ENCODE measurements at places on chromosomes 16 and 17.

- peak; percentile 77 for DNase-seq
These were observed 23.2 kb upstream of the NTN1 start for GRCh38 chr17:8997994-8998628.

- no peak for DNase-seq
These were observed 1.1 kb upstream of the RAPGEFL1 start for GRCh38 chr17:40175928-40176753.

- DNase-seq: no peak
These were observed 22.6 kb downstream of the TBC1D16 start for GRCh38 chr17:80012765-80013741.

DNA sequence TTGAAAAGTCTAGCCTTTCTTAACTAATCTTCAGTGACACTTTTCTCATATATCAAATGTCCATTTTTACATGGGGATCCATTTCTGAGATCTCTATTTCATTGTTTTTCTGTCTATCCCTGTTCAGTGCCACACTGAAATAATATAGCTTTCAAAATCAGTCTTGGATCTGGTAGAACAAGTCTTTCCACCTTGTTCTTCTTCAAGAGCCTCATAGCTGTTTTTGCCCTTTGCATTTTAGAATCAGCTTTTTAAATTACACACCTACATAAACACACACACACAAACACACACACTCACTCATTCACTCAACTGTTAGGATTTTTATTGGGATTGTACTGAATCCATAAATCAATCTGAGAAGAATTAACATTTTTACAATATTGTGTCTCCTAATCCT, 19.2 kb downstream of the GSDMB start:
- DNase-seq: no peak

DNA sequence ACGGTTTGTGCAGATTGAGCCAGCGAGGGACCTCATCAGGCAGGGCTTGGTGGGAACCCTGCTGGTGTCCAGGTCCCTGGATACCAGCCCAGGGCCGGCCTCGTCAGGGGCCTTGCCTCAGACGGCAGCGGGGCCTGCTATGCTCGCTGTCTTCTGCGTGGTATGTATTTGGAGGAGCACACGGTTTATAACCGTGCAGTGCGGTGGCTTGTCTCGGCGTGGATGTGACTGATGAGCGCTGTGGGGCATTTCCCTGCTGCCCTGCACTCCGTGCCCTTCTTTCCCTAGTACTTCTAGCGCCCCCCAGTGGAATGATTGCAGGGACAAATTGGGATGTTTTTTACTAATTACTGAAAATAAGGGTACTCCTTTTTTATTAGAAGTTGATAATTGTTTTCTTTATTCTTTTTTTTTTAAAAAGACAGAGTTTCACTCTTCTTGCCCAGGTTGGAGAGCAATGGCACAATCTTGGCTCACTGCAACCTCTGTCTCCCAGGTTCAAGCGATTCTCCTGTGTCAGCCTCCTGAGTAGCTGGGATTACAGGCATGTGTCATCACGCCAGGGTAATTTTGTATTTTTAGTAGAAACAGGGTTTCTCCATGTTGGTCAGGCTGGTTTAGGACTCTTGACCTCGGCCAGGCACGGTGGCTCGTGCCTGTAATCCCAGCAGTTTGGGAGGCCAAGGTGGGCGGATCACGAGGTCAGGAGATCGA, 15.3 kb downstream of the TBCD start:
- DNase-seq: peak; percentile 30

DNA sequence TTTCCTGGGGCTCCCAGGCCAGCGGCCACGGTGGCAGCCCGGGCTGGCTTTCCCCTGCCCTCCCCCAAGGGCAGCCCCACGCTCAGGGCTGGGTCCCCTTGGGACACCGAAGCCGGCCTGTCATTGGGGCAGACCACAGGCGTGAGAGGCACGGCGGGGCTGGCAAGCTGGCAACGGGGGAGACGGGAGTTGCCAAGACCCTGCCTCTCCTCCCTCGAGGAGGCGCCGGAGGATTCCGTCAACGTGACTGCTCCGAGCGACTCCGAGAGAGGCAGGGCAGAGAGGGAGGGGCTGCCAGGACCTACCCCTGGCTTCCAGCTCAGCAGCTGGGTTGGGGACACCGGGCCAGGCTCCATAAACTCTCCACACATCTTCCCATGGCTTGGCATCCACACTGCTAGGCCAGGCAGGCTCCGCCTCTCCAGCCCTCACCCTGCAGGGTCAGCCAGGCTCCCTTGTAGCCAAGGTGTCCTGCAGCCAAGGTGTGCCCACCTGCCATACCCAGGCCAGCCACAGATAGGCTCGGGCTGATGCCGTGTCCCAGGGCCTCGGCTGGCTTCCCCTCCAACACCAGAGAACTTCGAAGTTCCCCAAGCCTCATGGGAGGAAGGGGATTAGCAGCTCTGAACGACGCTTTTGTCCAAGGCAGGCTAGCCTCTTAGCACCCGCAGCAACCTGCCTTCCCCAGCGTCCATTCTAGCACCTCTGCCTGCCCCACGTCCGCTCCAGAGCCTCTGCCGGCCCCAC, 25.5 kb downstream of the TIMM22 start:
- no peak for DNase-seq

DNA sequence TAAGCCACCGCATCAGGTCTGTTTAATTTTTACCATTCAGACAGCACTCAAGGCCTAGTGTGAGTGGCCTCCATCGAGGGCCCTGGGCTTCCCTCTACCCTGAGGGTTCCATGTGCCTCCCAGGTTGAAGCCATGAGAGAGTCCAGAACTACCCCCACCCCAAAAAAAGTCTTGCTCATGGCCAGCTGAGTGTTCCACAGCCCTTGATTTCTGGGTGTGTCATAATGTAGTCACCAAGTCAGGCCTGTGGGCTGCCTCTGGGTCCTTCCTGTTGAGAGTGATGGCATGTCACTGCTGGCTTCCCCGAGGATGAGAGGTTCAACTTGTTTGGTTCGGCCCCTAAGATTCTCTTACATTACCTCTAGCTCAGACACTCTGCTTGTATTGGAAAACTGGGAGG, 100.6 kb downstream of the PITPNC1 start:
- DNase-seq: peak; percentile 41

DNA sequence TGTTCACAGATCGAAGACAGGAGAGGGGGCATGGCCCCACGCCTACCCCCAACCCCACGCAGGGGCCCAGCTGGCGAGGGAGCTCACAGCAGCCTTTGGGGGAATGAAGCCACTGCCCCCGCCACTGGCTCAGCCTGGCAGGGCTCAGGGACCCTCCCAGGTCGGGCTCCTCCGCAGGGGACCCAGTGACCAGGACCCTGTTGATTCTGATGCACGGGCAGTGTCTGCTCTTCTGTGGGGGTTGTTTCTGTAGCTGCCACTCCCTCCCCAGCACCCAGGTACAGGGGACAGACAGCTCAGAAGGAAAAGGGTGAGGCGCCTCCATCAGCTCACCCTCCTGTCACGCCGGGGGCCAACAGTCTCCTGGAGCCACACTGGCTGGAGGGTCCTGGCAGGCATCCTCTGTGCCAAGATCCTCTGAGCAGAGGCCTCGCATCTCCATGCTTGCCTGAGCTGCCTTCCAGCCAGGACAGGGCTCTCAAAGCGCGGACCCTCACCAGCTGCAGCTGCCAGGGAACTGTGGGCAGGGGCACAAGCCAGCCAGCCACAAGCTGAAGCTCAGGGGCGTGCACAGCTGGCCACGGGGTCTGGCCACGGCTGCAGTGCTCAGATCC, 49.1 kb downstream of the ZNF778 start:
- DNase-seq: no peak

GRCh38 chr17:79659376-79659775, 48.5 kb upstream of the RBFOX3 start:
- no peak for DNase-seq

- no peak for DNase-seq
These were observed 16.0 kb upstream of the DLX4 start for GRCh38 chr17:49952912-49953497.

- no peak for DNase-seq
These were observed 56.1 kb upstream of the TBX2 start for GRCh38 chr17:61343576-61343975.

DNA sequence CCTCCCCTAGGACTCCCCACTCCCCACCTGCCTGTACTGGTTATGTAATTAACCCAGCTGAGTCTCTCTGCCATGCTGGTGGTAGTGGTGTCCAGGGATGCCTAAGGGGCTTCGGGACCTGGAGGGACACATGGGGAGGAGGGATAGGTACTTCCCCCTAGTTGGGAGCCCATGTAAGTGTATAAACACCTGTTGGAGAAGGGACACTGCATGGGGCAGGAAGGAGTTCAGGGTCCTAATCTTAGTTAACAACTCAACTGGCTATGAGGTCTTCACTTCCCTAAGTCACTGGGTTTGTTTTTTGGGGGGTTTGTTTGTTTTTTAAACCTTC, 1.3 kb downstream of the RASL10B start:
- DNase-seq: no peak

DNA sequence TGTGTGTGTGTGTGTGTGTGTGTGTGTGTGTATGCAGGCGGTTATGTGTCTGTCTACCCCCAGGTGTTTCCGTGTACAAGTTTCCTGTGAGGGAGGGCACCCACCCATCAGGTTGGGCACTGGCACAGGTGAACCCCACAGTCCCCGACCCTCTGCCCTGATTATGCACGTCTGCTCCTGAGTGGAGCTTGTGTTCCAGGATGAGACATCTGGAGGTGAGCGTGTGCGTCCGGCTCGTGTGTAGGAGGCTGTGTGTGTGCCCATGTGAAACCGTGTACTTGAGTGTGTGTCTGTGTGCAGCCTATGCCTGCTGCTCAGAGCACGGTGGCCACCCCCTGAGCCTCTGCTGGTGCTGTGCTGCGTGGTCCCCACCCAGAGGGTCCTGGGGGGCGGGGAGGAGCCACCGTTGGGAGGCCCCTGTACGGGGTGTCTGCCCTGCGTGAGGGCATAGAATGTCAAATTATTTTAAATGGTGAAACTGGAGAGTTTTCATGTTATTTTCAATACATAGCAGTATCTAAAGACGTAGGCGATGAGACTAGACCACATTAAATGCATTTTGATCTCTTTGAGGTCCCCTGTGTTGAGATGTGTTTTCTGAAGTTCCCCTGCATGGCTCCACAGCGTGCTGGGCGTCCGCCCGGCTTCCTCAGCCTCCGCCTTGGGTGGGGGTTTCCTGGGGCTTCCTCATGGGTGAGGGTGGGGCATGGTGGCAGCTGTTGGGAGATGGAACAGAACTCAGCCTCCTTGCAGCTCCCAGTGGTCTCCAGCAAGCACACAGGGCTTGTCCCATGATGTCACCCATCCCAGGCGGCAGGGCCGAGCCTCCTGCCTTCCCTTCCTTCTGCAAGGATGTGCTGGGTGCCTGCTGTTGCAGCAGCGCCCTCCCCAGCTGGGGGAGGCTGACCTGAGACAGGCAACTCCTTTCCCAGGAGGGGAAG, 43.4 kb downstream of the KCNJ12 start:
- DNase-seq: no peak

- DNase-seq: no peak
These were observed 31.3 kb downstream of the ZCCHC14 start for GRCh38 chr16:87461466-87461991.

DNA sequence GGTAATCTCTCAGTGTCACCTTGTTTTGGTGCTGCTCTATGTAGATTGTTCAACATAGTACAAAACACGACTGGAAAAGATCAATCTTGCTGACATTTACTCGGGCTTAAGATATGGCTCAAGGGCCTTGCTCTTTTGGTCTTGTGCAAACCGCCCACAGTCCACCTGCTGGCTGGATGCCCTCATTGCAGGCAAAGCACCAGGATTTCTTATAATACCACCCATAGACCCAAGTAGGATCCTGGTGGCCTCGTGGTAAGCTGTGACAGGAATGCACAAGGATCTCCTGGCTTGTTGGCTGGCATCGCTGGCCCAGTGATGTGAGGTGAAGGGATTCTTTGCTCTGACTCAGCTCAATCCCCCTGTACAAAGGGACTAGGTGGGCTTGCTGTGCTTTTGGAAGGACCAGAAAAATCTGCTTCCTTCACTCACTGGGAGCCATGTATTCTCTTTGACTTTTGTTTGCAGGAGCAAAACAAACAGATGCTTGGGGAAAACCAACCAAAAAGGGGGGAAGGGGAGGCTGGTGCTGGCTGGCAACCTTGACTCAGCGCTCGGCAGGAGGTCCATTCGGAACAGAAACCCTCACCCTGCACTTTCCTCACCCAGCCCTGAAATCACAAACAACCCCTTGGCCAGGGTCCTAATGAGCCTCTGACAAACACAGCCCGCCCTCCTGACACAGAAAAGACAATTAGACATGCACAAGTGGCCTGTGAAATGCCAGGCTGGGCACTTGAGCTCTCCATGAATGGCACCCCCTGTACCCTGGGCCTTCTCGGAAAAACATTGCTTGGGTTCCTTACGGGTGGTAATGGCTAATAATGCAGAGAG, 36.6 kb upstream of the MED9 start:
- DNase-seq: peak; percentile 74

GRCh38 chr17:37081287-37081686, 132.5 kb downstream of the AATF start:
- DNase-seq: no peak

DNA sequence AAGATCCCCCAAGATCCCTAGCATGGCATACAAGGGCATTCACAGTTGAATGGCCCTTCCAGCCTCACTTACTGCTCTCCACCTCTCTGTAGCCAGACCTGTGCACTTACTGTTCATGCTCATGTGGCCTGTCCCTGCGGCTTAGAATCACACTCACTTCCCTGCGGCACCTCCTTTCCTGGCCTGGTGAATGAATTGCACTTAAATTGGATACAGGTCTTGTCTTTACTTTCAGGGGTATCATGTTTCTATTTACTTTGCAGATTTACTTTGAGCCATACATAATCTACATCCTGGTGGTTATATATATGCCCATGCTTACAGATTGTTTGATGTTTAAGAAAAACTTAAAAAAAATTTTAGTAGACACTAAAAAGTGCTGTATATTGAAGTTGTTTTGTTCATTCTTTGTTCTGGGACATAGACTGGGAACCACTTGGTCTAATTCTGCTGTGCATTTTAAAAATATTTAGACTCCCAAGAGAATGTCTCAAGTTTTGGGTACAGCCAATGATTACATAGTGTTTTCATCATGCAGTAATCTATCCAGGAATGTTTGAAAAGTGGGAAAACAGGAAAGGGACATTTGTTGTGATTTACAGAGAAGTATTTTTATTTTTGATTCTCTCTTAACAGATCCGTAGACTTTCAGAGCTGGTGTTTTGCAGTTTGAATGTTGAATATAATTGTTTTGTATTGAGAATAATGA, 63.9 kb downstream of the NUP88 start:
- DNase-seq: no peak

GRCh38 chr16:73232555-73233328, 184.8 kb upstream of the ZFHX3 start:
- DNase-seq: no peak

Data from stimulated activated CD4-positive, alpha-beta T cell treated with anti-CD3 and anti-CD28 coated beads, Interleukin-12 subunit alpha, Interleukin-12 subunit beta, amount 100 ng/mL, for 4 hours (primary cell).